ENCODE measurements at places on chromosomes 3 and 15. TPM values are rescaled to one million over a fixed set of nuclear protein-coding genes. Genes with fewer than 3 reads are reported as not detected.

Gene HTR3E
- not detected for total RNA-seq

Gene VEPH1
- 0.51 TPM for total RNA-seq

Gene SPINK8
- total RNA-seq, result not detected

Gene CLSTN2
- 0.03 TPM for total RNA-seq

Gene EPHB3
- 6.0 TPM for total RNA-seq

Gene GOLGA8G
- not detected for total RNA-seq

Gene MESP2
- total RNA-seq, result 1.1 TPM

Gene AHSG
- 0.85 TPM for total RNA-seq

Data from Panc1 (cell line).